T-helper 17 cell (primary cell): ENCODE measurements at places on chromosomes 1 and 21. TPM values are rescaled to one million over a fixed set of nuclear protein-coding genes. Genes with fewer than 3 reads are reported as not detected.
A peak's percentile ranks its signal among the peaks of the same experiment; 100 is the strongest.

DNA sequence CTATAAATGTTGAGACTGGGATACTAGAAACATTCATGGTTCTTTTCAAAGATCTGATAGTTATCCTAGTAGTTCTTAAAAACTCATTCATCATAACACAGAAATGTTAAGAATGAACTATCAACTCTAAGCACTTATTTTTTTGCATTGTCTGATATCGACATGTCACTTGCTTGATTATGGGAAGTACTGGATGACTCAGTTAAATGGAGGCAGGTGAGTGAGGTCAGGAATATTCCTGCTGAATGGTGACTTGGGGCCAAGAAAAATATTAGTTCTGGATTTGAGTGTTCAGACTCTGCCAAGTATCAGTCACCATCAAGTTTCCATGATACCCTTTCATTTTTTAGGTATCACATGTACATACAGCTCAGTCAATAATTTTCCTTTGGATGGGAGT is 63.6 kb downstream of the NEK7 start:
- no peak for DNase-seq

Gene HTR6
- 0.16 TPM for total RNA-seq

GRCh38 chr1:31479811-31480210 is 66.8 kb downstream of the SERINC2 start:
- no peak for DNase-seq

Gene KCNH1
- total RNA-seq, result not detected

Gene IGSF21
- total RNA-seq, result not detected

DNA sequence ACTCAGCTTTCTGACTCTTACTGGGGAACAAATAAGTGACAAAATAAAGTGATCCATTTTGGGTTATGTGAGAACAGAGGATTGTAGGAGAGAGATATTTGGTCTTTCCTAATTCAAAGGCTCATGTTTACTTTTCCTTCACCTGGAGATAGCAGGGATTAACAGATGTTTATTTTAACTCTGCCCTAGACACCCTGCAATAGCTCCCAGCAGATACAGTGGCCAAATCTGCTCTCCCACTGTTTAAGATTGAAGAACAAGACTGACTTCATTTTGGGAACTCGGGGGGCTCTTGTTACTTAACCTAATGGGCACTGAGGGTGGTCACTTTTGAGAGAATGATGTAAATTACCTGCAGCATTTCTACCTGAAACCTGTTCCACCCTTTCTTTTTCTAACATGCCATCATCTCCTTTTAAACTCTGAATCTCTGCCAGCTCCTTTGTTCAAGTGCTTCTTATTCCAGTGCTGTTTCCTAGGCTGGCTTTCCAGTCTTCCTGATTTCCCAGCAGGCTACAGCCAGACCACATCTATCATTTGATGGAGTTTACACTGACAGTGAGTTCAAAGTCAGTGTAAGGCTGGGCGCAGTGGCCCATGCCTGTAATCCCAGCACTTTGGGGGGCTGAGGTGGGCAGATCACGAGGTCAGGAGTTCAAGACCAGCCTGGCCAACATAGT is 90.0 kb downstream of the SELENOF start:
- no peak for DNase-seq

Gene GNAT2
- not detected for total RNA-seq

- DNase-seq, result no peak
Measured at GRCh38 chr1:207134581-207134980, 30.5 kb downstream of the C4BPA start.

DNA sequence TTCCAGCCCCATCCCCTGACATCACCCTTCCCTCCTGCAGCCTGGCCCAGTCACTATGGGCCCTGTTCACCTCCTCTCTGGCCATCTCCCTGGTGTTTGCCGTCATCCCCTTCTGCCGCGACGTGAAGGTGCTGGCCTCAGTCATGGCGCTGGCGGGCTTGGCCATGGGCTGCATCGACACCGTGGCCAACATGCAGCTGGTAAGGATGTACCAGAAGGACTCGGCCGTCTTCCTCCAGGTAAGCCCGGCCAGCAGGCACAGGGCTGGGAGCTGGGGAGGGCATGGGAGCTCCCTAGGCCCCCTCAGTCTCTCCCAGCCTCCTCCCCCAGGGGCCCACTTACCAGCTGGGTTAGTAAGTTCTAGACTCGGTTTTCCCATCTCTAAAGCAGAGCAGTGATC is 52.1 kb downstream of the ELK4 start:
- no peak for DNase-seq

Gene CYP4A22
- not detected for total RNA-seq

DNA sequence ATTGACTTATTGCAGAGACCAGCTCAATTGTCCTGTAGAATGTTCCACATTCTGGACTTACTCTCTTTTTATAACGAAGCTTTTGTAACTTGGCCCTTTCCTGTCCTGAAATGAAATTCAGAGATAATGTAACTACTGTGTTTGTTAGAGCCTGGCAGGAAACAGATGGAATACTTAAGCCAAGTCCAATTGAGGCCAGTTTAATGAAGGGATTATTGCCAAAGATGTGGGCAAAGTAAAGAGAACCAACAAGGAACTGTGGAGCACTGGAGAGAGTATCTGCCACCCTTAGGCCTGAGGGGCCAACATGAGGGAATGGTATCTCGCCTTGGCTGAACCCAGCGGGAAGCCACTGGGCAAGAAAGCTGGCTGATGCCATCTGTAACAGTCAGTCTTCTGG is 32.9 kb downstream of the MFSD2A start:
- DNase-seq, result no peak

GRCh38 chr1:29632806-29633615 is 396.7 kb downstream of the PTPRU start:
- no peak for DNase-seq

- no peak for DNase-seq
Measured at GRCh38 chr1:9852410-9853248, 28.9 kb upstream of the CLSTN1 start.

DNA sequence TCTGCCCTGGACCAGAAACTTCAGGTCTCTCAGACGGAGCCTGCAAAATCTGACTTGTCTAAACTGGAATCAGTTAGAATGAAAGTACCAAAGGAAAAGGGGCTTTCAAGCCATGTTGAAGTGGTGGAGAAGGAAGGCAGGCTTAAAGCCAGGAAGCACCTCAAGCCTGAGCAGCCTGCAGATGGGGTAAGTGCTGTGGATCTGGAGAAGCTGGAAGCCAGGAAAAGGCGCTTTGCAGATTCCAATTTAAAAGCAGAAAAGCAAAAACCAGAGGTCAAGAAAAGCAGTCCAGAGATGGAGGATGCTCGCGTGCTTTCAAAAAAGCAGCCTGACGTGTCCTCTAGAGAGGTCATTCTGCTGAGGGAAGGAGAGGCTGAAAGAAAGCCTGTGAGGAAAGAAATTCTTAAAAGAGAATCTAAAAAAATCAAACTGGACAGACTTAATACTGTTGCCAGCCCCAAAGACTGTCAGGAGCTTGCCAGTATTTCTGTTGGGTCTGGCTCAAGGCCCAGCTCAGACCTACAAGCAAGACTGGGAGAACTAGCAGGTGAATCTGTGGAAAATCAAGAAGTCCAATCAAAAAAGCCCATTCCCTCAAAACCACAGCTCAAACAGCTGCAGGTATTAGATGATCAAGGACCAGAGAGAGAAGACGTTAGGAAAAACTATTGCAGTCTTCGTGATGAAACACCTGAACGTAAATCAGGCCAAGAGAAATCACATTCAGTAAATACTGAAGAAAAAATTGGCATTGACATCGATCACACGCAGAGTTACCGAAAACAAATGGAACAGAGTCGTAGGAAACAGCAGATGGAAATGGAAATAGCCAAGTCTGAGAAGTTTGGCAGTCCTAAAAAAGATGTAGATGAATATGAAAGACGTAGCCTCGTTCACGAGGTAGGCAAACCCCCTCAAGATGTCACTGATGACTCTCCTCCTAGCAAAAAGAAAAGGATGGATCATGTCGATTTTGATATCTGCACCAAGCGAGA is 46.6 kb downstream of the ZBTB17 start:
- DNase-seq, result no peak

Gene SPRR2F
- not detected for total RNA-seq

GRCh38 chr1:162670928-162671663 is 38.8 kb downstream of the DDR2 start:
- DNase-seq, result no peak

- DNase-seq, result no peak
Measured at GRCh38 chr1:58431901-58432620, 114.5 kb downstream of the OMA1 start.

Gene LPGAT1
- total RNA-seq, result 35.0 TPM

- peak; percentile 38 for DNase-seq
Measured at GRCh38 chr1:180252638-180253536, 22.8 kb downstream of the LHX4 start.

DNA sequence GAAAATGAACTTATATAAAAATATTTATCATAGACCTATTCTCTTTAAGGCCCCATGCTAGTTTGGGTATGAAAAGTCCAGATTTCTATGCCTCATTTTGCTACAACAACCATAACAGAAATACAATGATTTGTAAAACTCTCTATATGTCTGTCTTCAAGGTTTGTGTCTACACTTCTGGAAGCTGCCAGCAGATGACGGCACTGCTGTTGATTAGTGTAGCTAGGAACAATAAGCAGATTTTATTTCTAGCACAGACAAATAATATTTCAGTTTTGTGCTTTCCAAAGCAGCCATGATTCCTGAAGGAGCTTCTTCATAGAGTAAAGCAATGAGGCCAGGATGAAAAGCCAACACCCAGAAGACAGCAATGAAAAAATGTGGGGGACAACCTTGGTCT is 779.6 kb upstream of the ADGRL2 start:
- DNase-seq, result no peak

- DNase-seq, result no peak
Measured at GRCh38 chr1:207833956-207834660, 76.8 kb downstream of the CD34 start.

- DNase-seq, result peak; percentile 13
Measured at GRCh38 chr1:175192111-175192629, 406 bp downstream of the KIAA0040 start.

Gene KDF1
- total RNA-seq, result 0.62 TPM

GRCh38 chr1:74570797-74571492 is 58.5 kb upstream of the LRRC53 start:
- no peak for DNase-seq

DNA sequence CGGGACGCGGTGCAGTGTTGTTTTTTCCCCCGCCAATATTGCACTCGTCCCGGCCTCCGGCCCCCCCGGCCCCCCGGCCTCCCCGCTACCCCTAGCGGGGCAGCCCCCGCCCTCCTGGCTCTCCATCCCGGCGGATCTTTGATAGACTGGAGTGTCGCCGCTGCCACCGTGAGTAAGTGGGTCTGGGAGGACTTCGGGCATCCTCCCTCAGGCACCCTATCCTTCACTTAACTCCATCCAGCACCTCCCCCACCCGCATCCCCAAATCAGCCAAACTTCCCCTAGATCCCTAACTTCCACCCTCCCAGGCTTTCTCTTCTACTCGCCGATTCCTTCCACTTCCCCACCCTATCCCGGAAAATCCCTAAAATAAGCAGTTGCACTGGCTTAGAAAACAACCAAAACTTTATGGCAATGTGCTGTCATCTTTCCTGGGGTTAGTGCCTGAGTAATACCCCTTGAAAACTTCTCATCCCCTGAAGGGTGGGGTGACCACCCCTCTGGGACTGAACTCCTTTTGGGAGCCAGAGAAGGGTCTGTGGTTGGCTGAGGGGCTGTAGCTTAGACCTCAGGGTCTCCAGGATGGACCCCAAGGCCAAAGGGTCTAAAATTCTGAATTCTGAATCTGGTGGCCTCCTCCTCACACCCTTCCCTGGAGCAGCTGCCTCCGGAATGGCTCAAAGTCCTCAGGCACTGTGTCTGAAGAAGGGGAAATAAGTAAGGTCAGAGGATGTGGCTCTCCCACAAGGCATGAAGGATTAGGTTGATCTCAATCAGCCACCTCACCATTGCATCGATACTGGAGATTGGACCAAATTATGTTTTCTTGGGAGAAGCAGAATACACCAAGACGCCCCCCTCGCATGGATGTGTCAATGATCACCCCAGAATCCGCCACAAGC is 12.2 kb downstream of the THBS3 start:
- DNase-seq, result no peak

Gene STMN1
- 13.8 TPM for total RNA-seq

DNA sequence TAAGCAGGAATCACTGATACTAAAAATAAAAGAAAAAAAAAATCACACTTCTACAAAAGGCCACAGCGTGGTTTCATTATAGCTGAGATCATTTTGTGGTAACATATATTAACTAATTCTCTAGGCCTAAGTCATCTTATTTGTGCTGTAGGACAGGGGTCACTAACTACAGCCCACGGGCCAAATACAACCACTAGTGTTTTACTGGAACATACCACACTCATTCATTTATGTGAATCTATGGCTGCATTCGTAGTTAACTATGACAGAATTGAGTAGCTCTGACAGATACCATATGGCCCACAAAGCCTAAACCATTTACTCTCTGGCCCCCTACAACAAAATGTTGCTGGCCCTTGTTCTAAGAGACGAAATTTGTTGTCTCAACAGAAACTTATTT is 224.4 kb downstream of the VAV3 start:
- DNase-seq, result no peak

Gene ARID1A
- 136 TPM for total RNA-seq

DNA sequence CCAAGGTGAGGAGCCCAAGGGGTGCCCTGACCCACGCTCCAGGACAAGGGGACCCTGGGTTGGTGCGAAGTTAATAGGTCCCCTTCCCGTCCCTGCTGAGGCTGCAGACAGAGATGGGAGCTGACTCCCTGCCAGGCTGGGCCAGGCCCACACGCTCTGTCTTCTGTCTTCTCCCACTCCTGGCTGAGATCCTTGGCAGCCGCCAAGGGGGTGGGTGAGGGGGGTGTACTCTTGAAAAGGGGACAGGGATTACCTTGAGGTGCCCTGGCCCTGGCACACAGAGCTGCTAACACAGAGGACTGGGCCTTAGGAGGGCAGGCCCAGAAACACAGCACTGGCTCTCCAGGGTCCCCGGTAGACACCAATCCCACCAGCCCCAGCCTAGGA is 11.0 kb upstream of the CTRC start:
- DNase-seq, result no peak

DNA sequence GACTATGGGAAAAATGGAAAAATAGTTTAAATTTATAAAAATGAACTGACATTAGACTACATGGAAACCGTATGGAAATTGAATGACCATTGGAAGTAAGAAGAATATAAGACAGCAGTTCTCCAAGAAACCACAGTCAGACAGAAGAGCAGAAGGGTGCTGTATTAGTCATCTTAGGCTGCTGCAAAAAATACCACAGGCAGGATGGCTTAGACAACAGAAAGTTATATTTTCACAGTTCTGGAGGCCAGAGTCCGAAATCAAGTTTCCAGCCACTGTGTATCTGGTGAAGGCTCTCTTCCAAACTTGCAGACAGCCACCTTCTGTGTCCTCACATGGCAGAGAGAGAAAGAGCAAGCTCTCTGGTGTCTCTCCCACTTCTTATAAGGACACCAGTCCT is 175.2 kb downstream of the DSCAM start:
- DNase-seq, result no peak

Gene C1orf185
- total RNA-seq, result not detected
